Activated CD4-positive, alpha-beta T cell treated with anti-CD3 and anti-CD28 coated beads, Interleukin-2, amount 10 ng/mL, durations not matched to agents 24 days and 14 days (primary cell): ENCODE measurements at places on chromosomes 4 and X. TPM values are rescaled to one million over a fixed set of nuclear protein-coding genes. Genes with fewer than 3 reads are reported as not detected.
A peak's percentile ranks its signal among the peaks of the same experiment; 100 is the strongest.

DNA sequence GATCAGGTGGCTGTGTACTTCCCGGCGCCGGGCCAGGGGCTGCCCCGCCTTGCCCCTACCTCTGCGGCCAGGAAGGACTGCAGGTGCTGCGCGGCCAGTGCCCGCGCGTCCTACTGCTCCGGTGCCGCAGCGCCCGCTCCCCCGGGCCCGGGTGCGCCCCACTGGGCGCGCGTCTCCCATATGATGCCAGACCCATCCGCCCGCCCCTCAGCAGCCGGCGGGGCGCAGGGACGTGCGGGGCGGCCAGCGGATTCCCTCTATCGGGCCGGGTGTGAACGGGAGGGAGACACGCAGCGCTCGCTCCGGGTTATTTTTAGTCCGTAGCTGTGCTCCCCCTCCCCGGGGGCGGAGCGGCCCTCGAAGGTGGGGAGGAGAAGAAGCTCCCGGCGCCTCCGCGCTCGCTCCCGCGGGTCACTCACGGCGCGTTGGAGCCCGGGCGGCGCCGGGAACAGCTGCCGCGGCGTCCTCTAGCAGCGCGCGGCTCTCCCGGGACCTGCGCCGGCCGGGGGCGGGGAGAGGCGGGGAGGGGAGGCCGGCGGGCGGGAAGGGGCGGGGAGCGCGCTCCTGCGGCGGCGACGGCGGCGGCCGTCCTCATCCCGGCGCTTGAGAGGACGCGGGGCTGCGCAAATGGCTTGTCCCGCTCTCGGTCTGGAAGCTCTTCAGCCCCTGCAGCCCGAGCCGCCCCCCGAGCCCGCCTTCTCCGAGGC lies 103.6 kb downstream of the UCHL1 start:
- DNase-seq, result no peak
- H3K27ac ChIP-seq, result no peak overlapping the region
- no peak overlapping the region for H3K4me3 ChIP-seq

GRCh38 chr4:56723201-56723605 lies 42.1 kb upstream of the HOPX start:
- peak overlapping the region; percentile 78 for H3K27ac ChIP-seq
- peak overlapping the region; percentile 9 for H3K4me3 ChIP-seq
- peak; percentile 64 for DNase-seq
- no peaks in the 10 kb centered on the region for H3K27me3 ChIP-seq

DNA sequence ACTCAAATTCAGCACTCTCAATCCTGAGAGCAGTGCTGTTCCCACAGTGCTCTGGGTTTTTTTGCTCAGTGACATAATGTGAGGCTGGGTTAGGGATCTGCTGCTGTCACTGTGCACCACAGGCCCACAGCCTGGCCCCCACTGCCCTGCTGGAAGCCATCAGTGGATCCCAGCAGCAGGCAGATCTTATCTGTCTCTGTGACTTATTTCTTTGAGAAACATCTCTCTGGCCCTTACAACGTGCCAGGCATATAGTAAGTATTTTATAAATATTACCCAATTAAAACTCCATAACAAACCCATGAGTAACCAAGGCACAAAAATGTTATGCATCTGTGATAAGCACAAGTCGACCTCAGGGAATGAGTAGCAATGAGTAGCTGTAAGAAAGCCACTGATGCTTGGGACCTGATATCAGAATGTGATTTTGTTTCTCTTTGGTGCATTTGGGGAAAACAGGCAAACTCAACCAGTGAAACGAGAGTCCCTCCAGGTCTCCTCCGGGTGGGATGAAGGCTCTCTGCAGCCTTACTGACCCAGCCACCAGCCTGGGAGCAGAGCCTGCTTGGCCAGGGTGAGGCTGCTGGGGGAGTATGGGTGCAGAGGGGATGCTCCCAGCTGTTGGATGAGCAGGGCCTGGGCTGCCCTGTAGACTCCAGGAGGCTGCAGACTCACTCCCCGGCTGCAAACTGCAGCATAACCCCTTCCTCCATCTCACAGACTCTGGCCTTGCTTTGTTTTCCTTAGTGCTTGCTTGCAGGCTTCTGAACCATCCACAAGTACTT lies 172.7 kb upstream of the LNX1 start:
- H3K27me3 ChIP-seq, result no peaks in the 10 kb centered on the region
- H3K4me3 ChIP-seq, result no peak overlapping the region

DNA sequence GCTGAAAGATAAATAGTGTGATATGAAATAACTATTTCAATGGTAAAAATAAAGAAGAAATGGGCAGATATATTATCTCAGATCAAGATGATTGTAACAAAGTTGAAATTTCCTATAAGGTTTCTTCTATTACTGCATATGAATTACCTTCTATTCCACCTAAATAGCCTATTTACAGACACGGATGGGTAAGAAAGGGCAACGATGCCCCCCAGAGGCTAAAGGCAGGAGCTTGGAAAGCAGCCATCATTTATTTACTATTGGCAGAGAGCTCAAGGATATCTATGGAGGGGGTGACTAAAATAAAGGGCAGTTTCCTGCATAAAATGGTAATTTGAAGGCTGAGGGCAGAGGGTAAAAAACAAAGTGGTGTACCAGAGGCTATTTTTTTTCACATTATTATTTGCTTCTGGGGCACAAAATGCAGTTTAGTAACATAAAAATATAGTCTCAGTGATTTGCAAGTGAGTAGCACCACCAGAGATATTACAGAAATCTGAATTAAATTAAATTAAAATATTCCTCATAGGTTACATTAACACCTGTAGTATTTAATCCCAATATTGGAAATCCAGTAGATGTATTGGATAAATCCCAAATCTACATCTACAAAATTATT lies 123.1 kb downstream of the BTC start:
- peak; percentile 76 for DNase-seq
- peaks cover 19% of the 10 kb centered on the region for H3K27me3 ChIP-seq
- H3K4me3 ChIP-seq, result no peak overlapping the region
- no peaks in the 10 kb centered on the region for H3K4me1 ChIP-seq
- H3K36me3 ChIP-seq, result no peaks in the 10 kb centered on the region

DNA sequence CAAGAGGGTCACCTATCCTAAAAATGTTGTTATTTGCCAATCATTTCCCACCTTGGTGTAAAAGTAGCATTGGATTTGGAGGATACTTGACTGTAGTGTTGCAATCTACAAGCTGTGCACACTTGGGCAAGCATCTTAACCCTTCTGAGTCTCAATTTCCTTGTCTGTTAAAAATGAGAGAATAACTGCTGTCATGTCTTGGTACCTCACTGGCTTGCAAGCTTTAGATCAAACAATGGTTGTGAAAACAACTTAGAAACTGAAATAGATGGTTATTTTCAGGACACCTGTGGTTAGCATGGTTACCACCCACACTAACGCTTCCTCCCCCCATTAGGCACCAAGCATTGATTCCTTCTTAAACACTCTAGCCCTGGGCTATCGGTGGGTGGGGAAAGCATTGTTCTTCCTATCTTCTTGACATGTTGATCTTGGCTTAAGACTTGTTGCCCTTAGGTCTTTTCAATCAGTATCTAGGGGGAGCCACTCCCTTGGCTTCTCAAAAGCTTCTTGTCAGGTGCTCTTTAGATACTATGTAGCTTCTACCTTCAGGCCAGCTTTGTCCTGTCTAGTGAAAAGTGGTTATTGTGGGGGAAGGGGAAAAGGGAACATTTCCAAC lies 10.6 kb upstream of the AMOT start:
- peak; percentile 55 for DNase-seq
- peaks cover 3% of the 10 kb centered on the region for H3K27me3 ChIP-seq
- H3K36me3 ChIP-seq, result no peaks in the 10 kb centered on the region
- no peak overlapping the region for H3K4me3 ChIP-seq
- H3K27ac ChIP-seq, result no peak overlapping the region

DNA sequence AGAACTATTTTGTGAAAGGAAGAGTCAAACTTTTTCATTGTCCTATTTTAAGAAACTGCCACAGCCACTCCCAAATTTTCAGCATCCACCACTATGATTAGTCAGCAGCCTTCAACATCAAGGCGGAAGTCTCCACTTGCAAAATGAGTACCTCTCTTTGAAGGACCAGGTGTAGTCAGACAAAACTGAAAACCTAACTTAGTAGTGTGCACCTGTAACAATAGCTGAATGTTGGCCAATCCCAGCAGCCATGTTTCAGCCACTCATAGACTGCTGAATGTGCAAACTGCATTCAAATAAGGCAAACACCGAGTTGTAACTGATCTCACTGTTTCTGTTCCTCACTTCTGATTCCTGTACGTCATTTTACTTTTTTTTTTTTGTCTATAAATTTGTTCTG lies 341.1 kb downstream of the IL15 start:
- no peak overlapping the region for H3K4me3 ChIP-seq
- no peaks in the 10 kb centered on the region for H3K36me3 ChIP-seq
- H3K4me1 ChIP-seq, result no peaks in the 10 kb centered on the region

GRCh38 chr4:18075823-18076433 lies 54.4 kb upstream of the LCORL start:
- peak; percentile 73 for DNase-seq
- no peaks in the 10 kb centered on the region for H3K36me3 ChIP-seq
- no peak overlapping the region for H3K4me3 ChIP-seq
- no peak overlapping the region for H3K27ac ChIP-seq
- H3K4me1 ChIP-seq, result no peaks in the 10 kb centered on the region

DNA sequence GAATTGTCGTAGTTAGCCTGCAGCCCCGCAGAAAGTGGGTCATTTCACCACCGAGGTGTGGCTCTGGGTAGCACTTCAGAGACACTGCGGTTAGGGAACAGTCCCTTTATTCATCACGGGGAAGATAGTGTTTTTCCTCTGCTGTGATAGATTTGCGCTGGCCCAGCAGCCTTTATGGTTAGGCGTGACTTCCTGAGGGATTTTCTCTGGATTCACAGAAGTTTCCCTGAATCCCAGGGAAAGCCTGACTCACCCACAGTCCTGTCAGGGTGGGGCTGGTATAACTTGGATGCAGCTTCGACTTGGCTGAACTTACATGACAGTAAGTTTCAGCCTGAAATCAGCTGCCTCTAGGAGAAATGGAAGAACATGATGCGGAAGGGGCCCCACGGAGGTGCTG lies 196.3 kb upstream of the HHIP start:
- DNase-seq, result no peak
- no peaks in the 10 kb centered on the region for H3K27me3 ChIP-seq
- no peak overlapping the region for H3K27ac ChIP-seq

DNA sequence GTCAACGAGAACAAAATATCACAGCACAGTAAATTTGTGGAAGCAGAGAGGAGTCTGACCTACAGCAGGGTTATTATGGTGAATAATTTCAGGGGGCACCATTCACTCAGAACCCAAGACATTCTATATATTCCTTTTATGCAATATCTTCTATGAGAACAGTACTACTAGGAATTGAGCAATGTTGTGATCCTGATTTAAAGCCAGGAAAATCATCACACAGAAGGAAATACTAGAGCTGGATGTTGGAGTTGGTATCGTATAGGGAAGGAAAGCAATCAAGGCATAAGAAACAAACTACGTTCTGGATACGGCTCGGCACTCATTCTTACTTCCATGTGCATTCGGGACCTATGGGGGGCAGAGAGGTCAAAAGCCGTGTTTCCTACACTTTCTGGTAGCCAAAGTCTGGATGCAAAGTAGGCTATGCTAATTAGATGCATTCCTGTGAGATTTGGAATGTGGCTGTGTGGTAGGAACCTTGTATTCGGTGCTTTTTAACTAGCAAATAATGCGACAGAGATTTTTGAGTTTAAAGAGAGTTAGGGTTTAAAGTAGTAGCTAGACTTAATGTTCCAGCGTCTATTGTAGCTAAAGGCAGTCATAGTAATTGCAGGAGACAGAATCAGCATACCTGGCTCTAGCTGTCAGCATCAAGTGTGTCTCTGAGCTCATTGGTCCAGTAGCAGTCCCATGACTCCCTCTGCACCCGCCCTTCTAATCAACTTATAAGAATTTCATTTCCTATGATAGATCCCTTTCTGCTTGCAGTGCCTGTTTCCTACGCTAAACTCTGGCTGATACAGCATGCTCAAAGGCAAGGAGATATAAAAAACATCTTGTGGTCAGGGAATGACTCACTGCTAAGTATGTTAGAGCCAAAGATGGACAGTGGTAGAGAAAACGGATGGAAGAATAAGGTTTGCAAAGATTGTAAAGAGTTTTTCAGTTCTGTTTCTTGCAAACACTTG lies 43.3 kb upstream of the PDGFC start:
- H3K4me3 ChIP-seq, result no peak overlapping the region
- no peaks in the 10 kb centered on the region for H3K36me3 ChIP-seq
- H3K27ac ChIP-seq, result no peak overlapping the region
- no peaks in the 10 kb centered on the region for H3K27me3 ChIP-seq
- no peak for DNase-seq
- H3K4me1 ChIP-seq, result no peaks in the 10 kb centered on the region

- no peak for DNase-seq
- H3K27ac ChIP-seq, result no peak overlapping the region
- no peaks in the 10 kb centered on the region for H3K27me3 ChIP-seq
- H3K4me3 ChIP-seq, result no peak overlapping the region
- H3K36me3 ChIP-seq, result no peaks in the 10 kb centered on the region
Observed at GRCh38 chr4:128516301-128516969, 228.8 kb upstream of the PGRMC2 start.

DNA sequence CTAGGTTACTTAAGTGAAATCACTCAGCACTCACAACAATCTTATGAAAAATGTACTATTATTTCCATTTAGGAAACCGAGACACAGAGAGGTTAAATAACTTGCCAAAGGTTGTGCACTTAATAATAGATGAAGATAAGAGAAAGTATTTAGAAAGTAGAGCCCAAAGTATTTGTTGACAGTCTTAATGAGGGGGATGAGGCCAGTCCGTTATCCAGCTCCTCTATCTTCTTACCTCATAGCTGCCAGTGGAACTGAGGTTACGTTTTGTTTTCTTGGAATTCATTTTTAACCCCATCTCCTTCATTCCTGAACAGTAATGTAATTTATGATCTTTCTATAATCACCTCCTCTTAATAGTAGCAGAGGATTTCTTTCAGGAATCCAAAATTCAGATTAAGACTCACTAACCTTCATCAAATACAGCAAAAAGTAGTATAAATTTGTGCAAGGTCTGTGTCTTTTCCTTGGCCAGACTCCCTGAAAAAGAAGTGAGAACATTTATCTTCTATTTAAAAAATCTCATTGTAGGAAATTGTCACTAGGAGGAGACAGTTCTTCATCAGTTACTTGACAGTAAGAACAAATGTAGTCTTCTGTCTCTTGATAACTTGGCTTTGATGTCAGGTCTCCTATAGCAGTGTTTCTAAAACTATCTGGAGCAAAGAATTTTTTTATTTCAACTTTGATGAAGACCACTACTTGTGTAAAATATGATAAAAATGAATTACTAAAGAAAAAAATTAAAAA lies 35.5 kb downstream of the F8 start:
- DNase-seq, result no peak
- peaks cover 12% of the 10 kb centered on the region for H3K4me1 ChIP-seq
- no peak overlapping the region for H3K27ac ChIP-seq
- H3K27me3 ChIP-seq, result peaks cover 10% of the 10 kb centered on the region
- no peak overlapping the region for H3K4me3 ChIP-seq

GRCh38 chr4:156939801-156940200 lies 31.8 kb downstream of the PDGFC start:
- H3K36me3 ChIP-seq, result no peaks in the 10 kb centered on the region
- no peak overlapping the region for H3K27ac ChIP-seq
- no peaks in the 10 kb centered on the region for H3K27me3 ChIP-seq
- H3K4me1 ChIP-seq, result no peaks in the 10 kb centered on the region

- DNase-seq, result no peak
- no peak overlapping the region for H3K27ac ChIP-seq
Observed at GRCh38 chrX:102959471-102959870, 22.4 kb downstream of the RAB40AL start.

GRCh38 chrX:125953814-125954213 lies 212.3 kb downstream of the DCAF12L2 start:
- no peak for DNase-seq
- H3K27me3 ChIP-seq, result no peaks in the 10 kb centered on the region
- H3K36me3 ChIP-seq, result no peaks in the 10 kb centered on the region
- H3K4me1 ChIP-seq, result no peaks in the 10 kb centered on the region

The PWWP3B gene
- not detected in 2 replicates for total RNA-seq

The HHIP gene
- total RNA-seq, result not detected in 2 replicates

The TMPRSS11F gene
- total RNA-seq, result not detected in 2 replicates

The PNMA6F gene
- total RNA-seq, result not detected in 2 replicates
